ENCODE measurements at places on chromosomes 1 and 21.

DNA sequence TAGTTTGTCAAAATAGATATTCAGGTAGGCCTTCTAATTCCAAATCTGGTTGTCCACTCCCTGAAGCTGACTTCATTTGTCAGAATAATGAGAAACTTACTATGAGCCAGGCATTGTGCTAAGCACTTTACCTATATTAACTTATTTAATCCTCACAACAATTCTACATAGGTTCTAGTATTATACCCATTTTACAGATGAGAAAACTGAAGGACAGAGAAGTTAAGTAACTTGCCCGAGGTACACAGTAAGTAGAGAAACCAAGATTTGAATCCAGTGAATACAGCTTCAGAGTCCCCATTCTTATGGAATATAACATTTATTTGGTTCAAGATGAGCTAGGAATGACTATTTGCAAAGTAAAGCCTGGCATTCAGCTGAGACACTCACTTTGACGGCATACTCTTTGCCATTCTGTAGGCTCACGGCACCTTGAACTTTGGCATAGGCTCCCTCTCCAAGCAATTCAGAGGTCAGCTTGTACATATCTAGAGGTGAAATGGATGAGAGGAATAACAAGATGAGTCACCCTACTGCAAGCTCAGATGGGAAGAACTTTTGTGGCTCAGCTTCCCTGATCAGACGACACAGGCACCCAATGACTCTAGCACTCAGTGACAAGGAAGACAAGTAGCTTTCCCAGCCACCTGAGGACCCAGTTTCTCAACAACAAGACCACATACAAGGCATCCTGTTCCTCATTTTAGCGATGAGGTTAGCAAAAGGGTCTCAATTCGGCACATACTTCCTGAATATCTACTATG, 23.7 kb downstream of the MKNK1 start:
- DNase-seq: no peak

DNA sequence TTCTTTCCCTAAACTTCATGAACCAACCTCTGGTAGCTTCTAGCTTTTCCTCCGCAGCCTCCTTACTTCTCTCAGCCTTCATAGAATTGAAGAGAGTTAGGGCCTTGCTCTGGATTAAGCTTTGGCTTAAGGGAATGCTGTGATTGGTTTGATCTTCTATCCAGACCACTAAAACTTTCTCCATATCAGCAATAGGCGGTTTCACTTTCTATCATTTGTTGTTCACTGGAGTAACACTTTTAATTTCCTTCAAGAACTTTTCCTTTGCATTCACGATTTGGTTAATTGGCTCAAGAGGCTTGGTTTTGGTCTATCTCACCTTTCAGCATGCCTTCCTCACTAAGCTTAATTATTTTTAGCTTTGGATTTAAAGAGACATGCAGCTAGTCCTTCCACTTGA, 5.1 kb downstream of the URB2 start:
- DNase-seq: no peak

- DNase-seq: no peak
Measured at GRCh38 chr1:220335668-220336067, 63.4 kb upstream of the RAB3GAP2 start.

DNA sequence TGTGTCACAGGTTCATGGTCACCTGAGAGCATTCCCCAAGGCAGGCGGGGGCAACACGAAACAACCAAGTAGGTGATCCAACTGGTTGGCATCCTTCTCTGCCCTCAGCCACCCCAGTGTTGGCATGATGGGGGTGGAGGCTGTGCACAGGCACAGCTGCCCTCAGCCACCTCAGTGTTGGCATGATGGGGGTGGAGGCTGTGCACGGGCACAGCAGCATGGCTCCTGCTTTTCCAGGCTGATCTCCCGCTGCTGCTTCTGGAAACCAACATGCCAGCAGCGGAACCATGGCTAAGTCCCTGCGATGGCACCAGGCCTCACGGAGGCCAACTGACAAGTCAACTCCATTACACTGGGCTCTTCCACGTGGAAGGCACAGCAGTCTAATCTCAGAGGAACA, 447.8 kb downstream of the PTPRU start:
- no peak for DNase-seq

DNA sequence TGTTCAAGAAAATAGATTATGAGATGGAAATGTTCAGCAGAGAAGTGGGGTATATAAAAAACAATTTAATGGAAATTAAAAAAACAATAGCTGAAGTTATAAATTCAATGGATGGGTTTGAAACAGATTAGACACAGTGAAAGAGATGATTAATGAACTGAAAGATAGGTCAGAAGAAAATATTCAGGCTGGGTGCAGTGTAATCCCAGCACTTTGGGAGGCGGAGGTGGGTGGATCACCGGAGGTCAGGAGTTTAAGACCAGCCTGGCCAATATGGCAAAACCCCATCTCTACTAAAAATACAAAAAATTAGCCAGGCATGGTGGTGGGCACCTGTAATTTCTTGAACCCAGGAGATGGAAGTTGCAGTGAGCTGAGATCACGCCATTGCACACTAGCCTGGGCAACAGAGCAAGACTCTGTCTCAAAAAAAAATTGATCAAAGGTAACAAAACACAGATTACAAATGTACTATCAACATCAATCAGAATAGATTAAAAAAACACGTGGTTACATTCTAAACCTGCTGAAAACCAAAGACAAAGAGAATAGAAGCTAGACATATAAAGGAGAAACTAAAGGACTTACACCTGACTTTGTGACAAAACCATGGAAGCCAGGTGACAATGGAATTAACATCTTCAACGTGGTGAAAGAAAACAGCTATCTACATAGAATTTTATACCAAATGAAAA, 4.8 kb upstream of the SUMO3 start:
- no peak for DNase-seq

DNA sequence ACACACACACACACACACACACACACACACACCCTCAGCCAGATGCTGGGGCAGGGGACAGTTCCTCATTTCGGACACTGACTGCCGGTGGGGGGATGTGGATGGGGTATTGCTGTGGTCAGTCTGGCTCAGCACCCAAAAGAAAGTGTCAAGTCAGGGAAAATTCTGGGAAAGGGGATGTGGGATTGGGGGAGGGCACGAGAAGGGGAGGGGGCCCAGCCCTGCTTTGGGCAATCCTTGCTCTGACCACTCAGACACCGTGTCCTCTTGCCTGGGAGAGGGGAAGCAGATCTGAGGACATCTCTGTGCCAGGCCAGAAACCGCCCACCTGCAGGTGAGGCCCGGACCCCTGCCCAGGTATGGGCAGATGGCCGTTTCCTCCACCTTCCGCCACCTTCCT, at the start of gene C1QC:
C1QC (plus strand) TSS at position 253 of the 400 bp plus-strand sequence. CDS start 391 bp downstream, outside the sequence.
- no peak for DNase-seq

GRCh38 chr1:201146626-201147390, 7.5 kb downstream of the TMEM9 start:
- DNase-seq: peak; percentile 3

GRCh38 chr1:52674497-52675384, 23.4 kb downstream of the COA7 start:
- DNase-seq: no peak

DNA sequence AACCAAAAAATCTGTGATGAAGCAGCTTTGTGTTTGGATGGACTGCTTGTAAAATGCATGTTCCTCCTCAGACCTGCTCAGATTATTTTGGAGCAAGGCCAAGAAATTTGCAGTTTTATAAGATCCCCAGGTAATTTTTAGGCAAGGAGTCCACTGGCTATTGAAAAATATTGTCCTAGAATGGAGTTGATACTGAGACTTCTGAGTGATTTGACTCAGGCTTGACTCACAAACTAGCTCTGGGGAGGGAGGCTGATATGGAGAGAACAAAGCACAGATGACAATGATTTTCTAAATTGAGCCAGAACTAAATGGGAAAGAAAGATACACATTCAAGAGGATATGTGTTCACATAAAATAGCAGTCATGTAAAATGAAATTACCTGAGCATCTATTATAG, 36.7 kb downstream of the AGL start:
- no peak for DNase-seq

DNA sequence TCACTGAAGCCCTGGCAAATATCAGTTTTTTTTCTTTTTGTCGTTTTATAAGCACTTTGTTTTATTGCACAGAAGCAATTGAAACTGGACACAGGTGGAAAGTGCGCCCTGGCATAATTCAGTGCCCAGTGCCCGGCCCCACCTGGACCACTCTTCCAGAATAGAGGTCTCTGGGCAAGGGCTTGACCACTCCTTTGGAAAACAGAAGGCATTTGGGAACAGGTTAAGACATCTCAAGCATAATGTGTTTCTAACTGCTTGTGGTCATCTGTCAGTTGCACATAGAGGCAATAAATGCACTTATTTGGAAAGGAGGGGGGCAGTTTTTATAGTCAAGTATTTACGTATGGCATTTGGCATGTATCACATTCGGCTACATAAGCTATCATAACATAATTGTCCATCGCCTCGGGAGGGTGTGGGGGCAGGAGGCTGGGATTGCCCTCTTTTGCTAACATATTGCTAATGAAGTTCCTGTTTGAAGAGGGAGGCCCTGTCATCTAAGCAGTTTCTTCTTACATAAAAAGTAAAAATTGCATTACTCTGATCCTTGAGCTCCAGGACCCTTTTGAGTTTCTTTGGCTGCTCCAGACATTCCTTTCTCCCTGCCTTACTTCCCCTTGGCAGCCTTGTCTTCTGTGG, 14.7 kb upstream of the CD2 start:
- no peak for DNase-seq

DNA sequence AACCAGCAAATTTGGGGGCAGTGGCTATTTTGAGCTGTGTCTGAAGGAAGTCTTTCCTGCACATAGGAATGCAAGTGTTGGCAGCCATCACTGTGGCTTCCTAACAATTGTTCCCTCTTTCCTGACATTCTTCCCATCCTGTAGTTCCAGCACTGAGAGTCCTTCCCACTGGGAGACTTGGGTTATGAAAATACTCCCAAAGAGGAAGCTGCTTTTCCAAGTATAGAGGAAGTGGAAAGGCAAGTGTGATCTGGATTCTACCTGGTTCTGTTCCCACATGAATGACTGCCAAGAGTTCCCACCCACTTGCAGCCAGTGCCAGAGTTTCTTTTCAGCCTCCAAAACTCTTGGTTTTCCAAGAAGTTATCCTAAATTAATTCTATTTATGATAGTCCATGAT, 98.5 kb upstream of the CD53 start:
- no peak for DNase-seq

DNA sequence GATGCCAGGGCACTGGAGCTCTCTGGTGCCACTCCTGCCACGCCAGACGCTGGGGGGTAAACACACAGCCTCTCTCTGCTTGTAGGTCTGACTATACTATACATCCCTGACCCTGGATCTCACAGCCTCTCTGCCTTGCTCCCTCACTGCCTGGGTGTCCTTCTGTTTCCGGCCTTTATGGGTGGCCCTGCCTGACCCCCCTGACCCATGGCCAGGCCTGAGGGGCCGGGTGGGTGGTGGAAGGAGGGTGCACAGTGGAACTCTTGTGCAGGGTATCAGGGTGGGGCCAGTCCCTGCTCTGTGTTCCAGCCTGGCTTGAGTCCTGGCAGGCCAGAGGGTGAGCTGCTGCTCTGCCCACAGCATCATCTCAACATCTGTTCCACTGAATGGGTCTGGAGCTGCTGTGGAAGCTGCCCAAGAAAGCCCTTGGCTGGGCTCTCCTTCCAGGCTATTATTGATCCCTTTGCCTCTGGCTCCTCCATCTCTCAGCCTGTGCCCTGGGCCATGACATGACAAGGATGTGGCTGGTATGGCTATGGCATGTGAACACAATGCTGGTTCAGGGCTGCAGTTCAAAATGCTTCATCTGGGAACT, 17.2 kb upstream of the SYNC start:
- DNase-seq: no peak

DNA sequence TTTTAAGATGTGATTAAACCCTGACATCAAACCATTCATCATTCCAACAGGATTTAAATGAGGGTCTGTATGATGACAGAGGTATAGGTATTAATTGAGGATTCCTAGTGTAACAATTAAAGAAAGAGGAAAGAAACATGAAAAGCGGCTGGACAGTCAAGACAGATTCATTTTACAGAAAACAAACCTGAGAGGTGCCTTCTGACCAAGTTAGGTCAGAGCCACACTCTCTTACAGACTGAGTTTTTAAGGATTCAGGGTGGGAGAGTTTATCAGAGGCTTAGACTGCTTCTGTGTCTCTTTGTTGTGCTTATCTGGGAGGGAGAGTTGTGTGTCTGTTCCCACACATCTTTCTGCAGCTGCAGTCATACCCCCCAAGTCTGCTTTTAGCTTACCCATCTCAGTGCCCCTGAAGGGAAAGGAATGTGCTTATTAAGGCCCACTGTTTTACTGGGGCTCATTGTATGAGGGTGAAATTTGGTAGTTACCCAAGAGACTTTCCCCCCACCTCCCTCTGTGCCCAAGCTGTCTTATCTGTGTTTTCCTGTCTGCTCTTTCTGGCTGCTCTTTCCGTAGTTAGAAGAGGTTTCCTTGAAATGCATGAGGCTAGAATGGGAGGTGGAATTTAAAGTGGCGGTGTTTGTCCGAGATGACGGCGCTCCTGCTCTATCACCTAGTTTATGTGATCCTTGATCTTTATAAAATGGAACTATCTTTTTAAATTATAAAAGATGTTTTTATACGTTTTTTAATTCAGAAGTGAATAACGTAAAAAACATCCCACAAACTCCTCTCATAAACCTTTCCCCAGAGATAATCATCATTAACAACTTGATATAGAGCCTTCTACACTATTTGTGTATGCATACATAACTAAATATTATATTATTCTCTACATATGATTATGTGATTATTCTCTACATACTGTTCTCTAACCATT, 96.0 kb upstream of the TNFSF4 start:
- no peak for DNase-seq

- DNase-seq: no peak
Measured at GRCh38 chr1:159600894-159601293, 13.3 kb downstream of the APCS start.

- DNase-seq: no peak
Measured at GRCh38 chr1:96887501-96887900, 165.9 kb downstream of the PTBP2 start.

DNA sequence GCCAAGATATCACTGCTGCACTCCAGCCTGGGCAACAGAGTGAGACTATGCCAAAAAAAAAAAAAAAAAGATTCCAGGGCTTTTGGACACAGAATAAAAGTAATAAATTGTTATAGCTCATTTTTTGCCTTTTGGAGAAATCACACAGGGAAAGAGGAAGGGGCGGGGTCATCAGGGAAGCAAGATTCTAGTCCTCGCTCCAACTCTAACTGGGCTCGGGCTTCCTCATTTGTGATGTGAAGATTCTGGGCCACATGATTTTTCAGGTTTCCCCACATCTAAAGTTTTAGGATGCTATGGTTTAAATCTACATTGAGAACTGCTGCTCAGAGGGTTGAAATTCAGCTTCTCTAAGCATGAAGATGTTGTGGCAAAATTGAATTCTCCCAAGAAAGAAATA, 179.3 kb upstream of the PLXNA2 start:
- no peak for DNase-seq

All from activated T-cell treated with anti-CD3 and anti-CD28 coated beads, Interleukin-2, amount 50 U/mL, for 1 hour (primary cell).